ENCODE measurements at places on chromosomes 6 and 20.

DNA sequence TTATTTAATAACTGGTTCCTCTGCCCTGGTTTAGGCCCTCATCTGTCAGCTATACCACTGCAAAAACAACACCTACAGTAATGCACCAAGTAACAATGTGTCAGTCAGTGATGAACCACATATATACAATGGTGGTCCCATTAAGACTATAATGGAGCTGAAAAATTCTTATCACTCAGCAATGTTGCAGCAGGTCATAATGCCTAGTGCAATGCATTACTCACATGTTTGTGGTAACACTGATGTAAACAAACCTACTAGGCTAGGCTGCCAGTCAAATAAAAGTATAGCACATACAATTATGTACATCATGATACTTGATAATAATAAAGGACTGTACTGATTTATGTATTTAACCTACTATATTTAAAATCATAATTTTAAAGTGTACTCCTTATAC is 31.3 kb downstream of the RARS2 start:
- DNase-seq: no peak

DNA sequence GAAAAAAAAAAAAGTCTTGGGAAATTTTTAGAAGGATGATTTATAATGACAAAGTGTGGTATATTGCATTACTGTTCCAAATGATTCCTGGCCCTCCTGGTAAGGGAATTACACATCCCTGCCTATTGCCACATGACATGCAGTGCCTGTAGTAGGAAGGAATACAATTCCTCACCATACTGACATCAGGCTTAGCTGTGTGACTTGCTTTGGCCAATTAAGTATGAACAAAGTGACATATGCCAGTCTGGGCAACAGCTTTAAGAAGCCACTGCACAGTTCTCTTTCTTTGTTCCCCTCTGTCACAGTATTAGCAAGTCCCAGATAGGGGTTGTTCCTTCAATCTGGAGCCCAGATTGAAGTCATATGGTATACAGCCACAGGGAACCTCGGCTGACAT is 100.5 kb downstream of the KIF13A start:
- DNase-seq: no peak

- DNase-seq: no peak
Measured at GRCh38 chr6:7021301-7021700, 86.5 kb upstream of the RREB1 start.

GRCh38 chr20:16387666-16388065 is 185.6 kb downstream of the KIF16B start:
- no peak for DNase-seq

DNA sequence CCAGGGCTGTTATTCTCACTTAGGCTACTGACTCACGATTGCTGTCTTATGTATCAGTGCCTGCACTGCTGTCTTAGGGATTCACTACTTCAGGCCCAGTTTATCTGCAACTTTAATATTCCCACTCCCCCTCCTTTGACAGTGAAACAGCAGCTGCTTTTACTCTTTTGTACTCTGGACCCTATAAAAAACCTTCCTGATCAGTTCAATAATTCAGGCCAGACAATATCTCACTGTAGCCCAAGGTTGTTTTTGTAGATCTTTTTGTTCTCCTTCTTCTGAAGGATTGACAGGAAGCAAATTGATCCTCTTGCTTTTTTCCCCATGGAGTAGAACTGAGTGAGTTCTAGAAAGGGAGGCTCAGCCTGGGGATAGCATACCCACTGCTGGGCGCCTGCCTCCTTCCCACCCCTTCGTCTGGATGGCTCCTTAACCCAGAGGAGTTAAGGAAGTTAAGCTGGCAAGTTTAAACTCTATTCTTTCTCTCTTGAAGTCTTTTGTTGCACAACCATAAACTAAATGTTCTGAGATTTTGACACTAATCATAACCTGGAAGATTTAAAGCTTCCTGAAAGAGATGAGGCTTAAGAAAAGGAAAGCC is 22.0 kb upstream of the EYS start:
- no peak for DNase-seq

GRCh38 chr20:49166534-49167449 is 21.3 kb downstream of the STAU1 start:
- no peak for DNase-seq

DNA sequence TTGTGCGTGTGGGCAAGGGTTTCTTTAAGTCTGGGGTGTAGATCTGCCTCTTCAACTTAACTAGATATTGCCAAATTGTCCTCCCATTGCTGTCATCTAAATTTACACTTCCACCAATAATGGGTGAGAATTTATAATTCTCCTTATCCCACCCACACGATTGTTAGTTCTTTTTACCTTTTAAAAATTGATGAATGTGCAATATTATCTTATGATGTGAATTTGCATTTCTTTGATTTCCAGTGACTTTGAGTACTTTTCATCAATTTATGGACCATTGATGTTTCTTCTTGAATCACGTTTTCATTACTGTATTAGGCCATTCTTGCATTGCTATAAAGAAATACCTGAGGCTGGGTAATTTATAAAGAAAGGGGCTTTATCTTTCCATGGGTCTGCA is 17.2 kb upstream of the TPD52L1 start:
- DNase-seq: no peak

Data from stimulated activated CD8-positive, alpha-beta memory T cell treated with anti-CD3 and anti-CD28 coated beads, Interleukin-2, amount 100 ng/mL, for 1 hour (primary cell).